ENCODE measurements at places on chromosomes 7 and 10.

GRCh38 chr7:98368716-98369115, 32.2 kb downstream of the BAIAP2L1 start:
- no peak for DNase-seq

DNA sequence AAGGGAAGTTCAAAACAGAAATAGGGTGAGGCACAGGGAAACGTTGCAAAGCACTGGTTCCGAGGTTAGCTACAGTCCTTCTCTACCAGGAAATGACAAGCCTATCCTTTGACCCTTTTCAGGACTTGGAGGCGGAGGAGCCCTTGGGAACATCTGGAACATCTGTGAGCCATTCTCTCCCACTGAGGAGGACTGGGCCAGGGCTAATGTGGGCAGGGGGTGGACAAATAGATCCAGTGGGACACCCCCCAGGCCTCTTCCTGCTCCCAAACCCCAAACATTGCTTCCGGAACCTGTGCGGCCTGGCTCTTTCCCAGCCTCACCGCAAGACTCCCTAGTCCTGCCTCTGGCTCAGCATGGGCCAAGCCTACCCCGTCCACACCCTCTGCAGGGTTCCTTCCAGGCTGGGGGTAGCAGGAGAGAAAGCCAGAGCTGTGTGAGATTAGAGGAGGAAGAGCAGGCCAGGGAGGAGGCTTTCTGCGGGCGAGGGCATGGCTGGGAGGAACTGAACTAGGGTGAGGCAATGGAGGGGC, 36.5 kb downstream of the GHRHR start:
- DNase-seq = peak; percentile 72

DNA sequence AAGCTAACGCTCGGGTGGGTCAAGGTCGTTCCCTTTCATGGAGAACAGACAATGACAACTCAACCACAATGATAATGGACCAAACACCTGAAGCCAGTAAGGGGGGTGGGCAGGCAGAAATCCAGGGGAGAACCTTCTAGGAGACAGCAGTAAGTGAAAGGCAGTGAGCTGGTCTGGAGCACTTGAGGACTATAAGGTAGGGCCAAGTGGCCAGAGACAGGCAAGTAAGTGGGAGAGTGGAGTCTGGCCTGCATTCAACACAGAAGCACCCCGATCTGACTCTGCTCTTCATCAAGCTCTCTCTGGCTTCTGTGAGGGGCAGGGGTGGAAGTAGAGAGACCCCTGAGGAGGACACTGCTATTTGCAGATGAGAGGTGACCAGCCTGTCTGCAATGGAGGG, 7.7 kb upstream of the IKZF1 start:
- DNase-seq = no peak

GRCh38 chr7:54882694-54883093, 123.7 kb upstream of the SEC61G start:
- no peak for DNase-seq
